ENCODE measurements at places on chromosomes 13 and 19.

- no peaks in the 10 kb centered on the region for H3K4me1 ChIP-seq
- no peaks in the 10 kb centered on the region for H3K27me3 ChIP-seq
- H3K36me3 ChIP-seq: no peaks in the 10 kb centered on the region
- H3K4me3 ChIP-seq: no peak overlapping the region
Observed at GRCh38 chr13:100728201-100728600, 53.6 kb upstream of the TMTC4 start.

- no peaks in the 10 kb centered on the region for H3K36me3 ChIP-seq
- no peak overlapping the region for H3K4me3 ChIP-seq
- no peak overlapping the region for H3K27ac ChIP-seq
Observed at GRCh38 chr13:110209950-110210603, 96.9 kb downstream of the COL4A1 start.

DNA sequence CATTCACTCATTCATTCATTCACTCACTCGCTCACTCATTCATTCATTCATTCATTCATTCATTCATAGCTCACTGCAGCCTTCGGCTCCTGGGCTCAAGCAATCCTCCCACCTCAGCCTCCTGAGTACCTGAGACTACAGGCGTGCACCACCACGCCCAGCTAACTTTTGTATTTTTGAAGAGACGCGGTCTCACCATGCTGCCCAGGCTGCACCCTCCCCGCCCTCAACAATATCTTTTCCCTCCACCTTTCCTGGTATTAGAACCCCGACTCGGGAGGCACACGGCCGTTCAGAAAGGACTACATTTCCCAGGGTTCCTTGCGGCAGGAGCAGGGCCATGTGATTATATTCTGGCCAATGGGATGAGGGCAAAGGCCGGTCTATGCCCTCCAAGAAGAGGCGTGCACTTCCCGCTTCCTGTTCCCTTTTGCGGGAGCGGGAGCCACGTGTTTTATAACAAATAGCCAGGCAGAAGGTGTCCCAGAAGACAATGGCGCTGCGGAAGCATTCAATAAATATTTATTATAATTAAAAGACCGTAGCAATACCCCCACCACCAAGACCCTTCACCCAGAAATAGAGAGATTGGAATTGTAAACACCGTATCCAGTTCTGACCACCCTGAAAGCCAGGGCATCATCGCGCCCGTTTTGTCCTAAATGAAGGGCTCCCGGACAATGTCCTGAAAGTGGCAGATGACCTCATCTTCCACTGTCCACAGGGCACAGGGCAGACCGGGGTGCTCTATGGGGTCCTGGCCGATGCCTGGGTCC, 15.9 kb downstream of the TICAM1 start:
- no peak overlapping the region for H3K27ac ChIP-seq
- H3K4me3 ChIP-seq: no peak overlapping the region
- peaks cover 8% of the 10 kb centered on the region for H3K4me1 ChIP-seq
- peak; percentile 96 for DNase-seq
- peaks cover 12% of the 10 kb centered on the region for H3K36me3 ChIP-seq

DNA sequence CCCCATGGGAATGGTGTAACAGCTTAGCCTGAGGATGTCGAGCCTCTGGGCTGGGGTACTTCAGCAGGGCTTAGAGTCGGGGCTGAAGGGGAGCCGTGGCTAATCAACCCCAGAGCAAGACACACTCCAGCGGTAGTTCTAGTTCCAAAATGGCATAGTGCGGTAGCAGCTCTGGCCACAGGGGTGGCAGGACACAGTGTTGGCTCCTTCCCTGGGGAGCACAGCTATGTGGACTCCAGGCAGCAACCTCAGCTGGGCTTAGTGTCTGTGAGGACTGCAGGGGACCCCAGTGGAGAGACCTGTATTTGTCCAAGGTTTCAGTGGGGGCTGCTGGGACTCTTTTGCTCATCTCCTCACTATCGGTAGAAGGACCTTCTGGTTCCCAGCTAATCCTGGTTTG, 70.8 kb upstream of the PCDH20 start:
- no peaks in the 10 kb centered on the region for H3K27me3 ChIP-seq
- H3K4me3 ChIP-seq: no peak overlapping the region
- H3K27ac ChIP-seq: no peak overlapping the region
- H3K4me1 ChIP-seq: no peaks in the 10 kb centered on the region
- no peak for DNase-seq

- no peaks in the 10 kb centered on the region for H3K27me3 ChIP-seq
- DNase-seq: no peak
- no peak overlapping the region for H3K27ac ChIP-seq
- H3K4me3 ChIP-seq: no peak overlapping the region
- no peaks in the 10 kb centered on the region for H3K36me3 ChIP-seq
- H3K4me1 ChIP-seq: no peaks in the 10 kb centered on the region
Observed at GRCh38 chr13:51034906-51035305, 76.2 kb downstream of the C13orf42 start.

GRCh38 chr13:73960474-73960873, 173.7 kb downstream of the KLF12 start:
- no peaks in the 10 kb centered on the region for H3K27me3 ChIP-seq
- peaks cover 90% of the 10 kb centered on the region for H3K4me1 ChIP-seq

GRCh38 chr19:13796301-13797057, 1.2 kb downstream of the ZSWIM4 start:
- H3K4me1 ChIP-seq: peaks cover 18% of the 10 kb centered on the region
- H3K4me3 ChIP-seq: peak overlapping the region; percentile 85
- H3K27me3 ChIP-seq: no peaks in the 10 kb centered on the region
- H3K36me3 ChIP-seq: no peaks in the 10 kb centered on the region
- no peak for DNase-seq

GRCh38 chr13:113410472-113411201, 42.7 kb downstream of the ADPRHL1 start:
- H3K27ac ChIP-seq: no peak overlapping the region
- peaks cover 42% of the 10 kb centered on the region for H3K4me1 ChIP-seq
- H3K4me3 ChIP-seq: no peak overlapping the region
- H3K27me3 ChIP-seq: no peaks in the 10 kb centered on the region
- no peaks in the 10 kb centered on the region for H3K36me3 ChIP-seq

GRCh38 chr13:22432690-22433089, 748.1 kb upstream of the SGCG start:
- H3K4me1 ChIP-seq: no peaks in the 10 kb centered on the region
- no peaks in the 10 kb centered on the region for H3K27me3 ChIP-seq
- H3K36me3 ChIP-seq: no peaks in the 10 kb centered on the region
- DNase-seq: peak; percentile 25
- H3K4me3 ChIP-seq: no peak overlapping the region
- H3K27ac ChIP-seq: no peak overlapping the region

DNA sequence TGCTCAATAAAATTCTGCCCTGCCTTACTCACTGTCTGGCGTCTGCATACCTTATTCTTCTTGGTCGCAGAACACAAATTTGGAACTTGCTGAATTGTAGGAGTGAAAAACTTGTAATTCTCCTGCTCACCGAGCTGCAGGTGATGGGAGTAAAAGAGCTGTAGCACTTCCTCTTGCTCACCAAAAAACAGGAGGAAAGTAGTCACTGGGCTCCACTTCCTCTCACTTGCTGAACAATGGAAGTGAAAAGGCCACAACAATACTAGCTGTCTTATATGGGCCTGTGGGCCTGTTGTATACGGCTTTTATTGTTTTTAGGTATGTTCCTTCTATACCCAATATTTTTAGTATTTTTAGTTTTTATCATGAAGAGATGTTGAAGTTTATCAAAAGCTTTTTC, 978.7 kb downstream of the SLITRK5 start:
- no peaks in the 10 kb centered on the region for H3K27me3 ChIP-seq
- peaks cover 5% of the 10 kb centered on the region for H3K4me1 ChIP-seq
- H3K4me3 ChIP-seq: no peak overlapping the region
- DNase-seq: no peak

GRCh38 chr19:38697197-38697596, 47.1 kb downstream of the CAPN12 start:
- no peak overlapping the region for H3K27ac ChIP-seq
- H3K4me3 ChIP-seq: no peak overlapping the region
- no peak for DNase-seq
- no peaks in the 10 kb centered on the region for H3K36me3 ChIP-seq
- no peaks in the 10 kb centered on the region for H3K27me3 ChIP-seq

GRCh38 chr13:59208405-59209195, 955.1 kb downstream of the DIAPH3 start:
- DNase-seq: no peak
- H3K27me3 ChIP-seq: no peaks in the 10 kb centered on the region
- H3K4me3 ChIP-seq: no peak overlapping the region
- H3K36me3 ChIP-seq: no peaks in the 10 kb centered on the region
- H3K27ac ChIP-seq: no peak overlapping the region

Measured in Karpas-422 (cell line).